Uterus (tissue), 4 donors: ENCODE measurements at places on chromosomes 1 and 21.

GRCh38 chr1:232897949-232898465 is 52.4 kb upstream of the NTPCR start:
- DNase-seq = no peak

- DNase-seq = no peak
Measured at GRCh38 chr1:90724361-90724760, 7.3 kb upstream of the BARHL2 start.

DNA sequence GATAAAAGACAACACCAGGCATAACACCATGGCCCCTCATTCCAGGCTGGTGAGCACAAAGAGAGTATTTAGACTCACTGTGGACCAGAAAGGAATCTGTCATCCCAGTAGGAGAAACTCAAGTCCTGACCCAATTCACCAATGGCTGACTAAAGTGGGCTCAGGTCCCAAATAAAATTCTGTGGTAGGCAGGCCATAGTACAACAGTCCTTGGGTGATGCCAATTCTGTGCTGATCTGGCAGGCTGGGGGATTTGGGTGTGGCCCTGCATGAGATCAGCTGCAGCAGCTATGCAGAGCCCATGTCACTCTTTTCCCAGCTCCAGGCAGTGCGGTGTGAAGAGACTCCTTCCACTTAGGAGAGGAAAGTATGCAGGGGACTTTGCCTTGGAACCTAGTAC is 245.1 kb downstream of the LBR start:
- DNase-seq = no peak

DNA sequence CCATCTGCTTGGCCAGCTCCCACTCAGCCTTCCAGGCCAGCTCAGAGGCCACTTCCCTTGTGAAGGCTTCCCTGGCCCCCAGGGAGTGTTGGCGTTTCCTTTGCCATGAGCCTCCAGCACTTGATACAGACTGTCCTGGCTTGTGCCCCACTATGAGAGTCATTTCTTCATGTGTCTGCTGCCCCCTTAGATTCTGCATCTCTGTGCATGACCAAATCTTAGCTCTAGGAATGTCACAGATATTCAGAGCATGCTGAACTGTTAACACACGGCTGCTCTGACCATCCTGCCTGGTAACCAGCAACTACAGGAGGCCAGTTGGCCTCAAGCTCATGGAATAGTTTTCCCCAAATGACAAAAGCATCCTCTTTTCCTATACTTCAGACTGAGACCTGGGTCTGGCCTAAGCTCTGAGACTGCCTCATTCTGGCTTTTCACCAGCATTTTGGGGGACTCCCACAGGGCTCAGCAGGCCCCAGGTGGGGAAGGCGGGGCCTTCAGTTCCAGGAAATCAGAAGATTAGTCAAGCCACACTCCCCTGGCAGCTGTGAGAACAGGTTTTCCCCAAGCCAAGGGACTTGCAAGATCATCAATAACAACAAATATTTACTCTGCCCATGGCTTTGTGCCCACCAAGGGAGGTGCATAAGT is 182.6 kb upstream of the EDN2 start:
- DNase-seq = no peak

DNA sequence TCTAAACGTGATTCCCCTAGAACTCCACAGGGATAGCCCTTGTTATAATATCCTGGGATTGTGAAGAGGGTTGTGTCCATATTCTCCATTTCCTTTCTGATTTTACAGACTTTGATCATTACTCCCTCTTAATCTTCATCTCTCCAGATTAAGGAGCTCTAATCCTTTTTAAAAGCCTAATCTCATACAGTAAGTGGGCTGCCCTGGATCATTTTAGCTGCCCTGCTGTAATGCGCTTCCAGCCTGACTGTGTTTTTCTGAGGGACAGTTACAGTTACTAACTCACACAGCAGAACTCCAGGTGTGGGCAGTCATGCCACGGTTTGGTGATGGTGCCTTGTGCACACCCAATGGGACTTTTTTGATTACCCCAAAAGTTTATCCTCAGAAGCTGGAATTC is 33.5 kb downstream of the PROX1 start:
- no peak for DNase-seq

DNA sequence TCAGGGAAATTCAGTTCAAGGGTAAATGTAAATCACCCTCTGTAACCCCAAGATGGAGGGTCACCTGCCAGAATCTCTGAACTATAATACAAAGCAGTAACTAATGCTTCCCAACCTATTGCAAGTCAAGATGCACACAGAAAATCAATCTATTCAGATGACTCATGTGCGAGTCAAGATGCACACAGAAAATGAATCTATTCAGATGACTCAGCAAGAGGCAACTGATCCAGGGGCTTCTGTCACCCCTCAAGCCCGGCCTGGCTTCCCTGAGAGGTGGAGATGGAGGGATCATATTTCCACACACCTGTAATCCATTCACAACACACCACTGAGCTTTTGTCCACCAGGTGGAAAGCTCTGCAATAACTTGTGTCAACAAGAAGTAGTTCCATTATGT is 17.4 kb upstream of the HIVEP3 start:
- DNase-seq = no peak

GRCh38 chr1:111484391-111485026 is 10.7 kb downstream of the C1orf162 start:
- no peak for DNase-seq

DNA sequence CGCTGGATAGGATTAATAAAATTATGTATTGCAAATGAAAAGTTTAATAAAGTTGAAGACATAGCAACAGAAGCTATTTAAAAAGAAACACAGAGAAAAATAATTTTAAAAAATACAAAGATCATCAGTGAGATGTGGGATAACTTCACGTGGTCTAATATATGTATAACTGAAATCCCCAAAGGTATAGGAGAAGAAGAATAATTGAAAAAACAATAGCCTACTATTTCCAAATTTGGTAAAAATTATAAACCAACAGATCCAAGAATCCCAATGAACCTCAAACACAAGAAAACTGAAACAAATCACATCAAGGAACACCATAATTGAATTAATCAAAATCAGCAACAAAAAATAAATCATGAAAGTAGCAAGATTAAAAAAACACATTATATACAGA is 44.9 kb downstream of the GREM2 start:
- DNase-seq = no peak

- no peak for DNase-seq
Measured at GRCh38 chr1:40708750-40709099, 17.2 kb downstream of the NFYC start.

- no peak for DNase-seq
Measured at GRCh38 chr1:213119794-213120193, 68.8 kb downstream of the RPS6KC1 start.

DNA sequence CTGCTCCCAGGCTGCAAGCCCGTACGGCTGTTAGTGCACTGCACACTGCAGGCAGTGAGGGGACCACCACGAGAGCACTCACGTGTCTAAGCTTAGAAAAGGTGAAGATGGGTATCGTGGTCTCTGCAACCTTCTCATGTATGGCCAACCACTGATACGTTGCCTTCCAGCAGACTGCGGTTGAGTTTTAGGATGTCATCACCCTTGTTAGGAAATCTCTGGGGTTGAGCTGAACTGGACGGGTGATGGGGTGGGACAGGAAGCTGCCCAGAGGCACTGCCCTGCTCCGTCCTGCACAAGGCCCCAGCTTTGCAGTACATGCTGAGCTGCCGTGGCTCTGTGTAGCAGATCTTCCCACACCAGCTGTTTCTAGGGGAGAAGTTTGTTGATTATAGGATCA is 43.3 kb downstream of the FAAP20 start:
- DNase-seq = no peak

- no peak for DNase-seq
Measured at GRCh38 chr21:16797540-16797939, 715.3 kb upstream of the CXADR start.

DNA sequence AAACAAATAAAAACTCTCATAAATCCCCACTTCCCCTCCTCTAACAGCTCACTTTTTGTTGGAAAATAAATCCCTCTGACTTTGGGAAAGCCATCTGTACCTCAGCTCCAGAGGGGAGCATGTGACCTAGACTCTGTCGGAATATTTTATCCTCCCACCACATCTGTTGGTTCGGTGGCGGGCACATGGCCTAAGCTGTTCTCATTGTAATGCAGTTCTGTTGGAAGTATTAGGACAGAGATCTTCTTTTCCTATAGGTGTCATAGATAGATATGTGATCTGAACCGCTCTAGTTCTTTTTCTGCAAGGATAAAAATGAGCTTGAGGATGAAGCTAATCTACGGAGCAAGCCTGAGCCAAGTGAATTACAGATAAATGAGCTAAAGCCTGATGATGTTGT is 50.5 kb upstream of the EPS8L3 start:
- no peak for DNase-seq

DNA sequence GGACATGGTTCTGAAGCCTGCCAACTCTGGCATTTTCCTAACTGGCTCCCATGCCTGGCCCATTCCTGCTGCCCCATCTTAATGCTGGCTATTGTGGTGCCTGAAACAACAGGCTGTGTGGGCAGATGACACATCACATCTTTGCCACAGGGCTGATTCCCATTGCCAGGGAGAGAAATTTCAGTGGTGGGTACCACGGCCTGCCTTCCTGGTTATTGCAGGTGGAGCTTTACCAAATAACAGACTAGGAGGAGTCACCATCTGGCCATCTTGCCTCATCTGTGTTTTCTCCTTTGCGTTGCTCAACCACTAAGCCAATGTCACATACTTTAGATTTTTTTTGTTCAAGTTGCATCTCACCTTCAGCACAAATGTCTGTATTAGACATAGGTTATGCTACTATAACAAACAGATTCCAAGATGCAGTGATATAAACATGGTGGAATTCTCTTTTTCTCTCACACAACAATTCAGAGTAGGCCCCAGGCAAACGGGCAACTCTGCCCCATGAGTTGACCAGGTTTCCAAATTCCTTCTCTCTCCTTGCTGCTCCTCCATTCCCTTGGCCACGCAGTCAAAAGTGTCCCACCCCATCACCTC is 14.1 kb downstream of the CDA start:
- no peak for DNase-seq

- DNase-seq = no peak
Measured at GRCh38 chr1:207009182-207009850, 23.2 kb downstream of the C1orf116 start.

GRCh38 chr1:156895455-156895812 is 1.9 kb downstream of the PEAR1 start:
- DNase-seq = no peak

DNA sequence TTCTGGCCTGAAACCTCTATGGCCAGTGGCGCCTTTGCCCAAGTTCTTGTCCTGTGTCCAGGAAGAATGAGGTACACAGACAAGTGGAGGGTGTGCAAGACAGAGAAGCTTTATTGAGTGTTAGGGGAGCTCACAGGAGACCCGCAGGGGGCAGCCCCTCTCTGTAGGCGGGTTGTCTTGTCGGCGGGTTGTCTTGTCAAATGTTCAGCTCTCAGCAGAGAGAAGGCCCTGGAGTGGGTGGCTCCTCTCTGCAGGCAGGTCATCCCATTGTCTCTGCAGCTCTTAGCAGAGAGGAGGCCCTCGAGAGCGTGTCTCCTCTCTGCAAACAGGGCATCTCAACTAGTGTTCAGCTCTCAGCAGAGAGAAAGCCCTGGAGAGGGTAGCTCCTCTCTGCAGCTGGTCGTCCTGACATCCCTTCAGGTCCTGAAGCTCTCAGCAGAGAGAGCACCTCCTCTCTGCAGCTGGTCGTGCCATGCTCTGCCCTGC is 11.0 kb downstream of the COL6A2 start:
- no peak for DNase-seq

DNA sequence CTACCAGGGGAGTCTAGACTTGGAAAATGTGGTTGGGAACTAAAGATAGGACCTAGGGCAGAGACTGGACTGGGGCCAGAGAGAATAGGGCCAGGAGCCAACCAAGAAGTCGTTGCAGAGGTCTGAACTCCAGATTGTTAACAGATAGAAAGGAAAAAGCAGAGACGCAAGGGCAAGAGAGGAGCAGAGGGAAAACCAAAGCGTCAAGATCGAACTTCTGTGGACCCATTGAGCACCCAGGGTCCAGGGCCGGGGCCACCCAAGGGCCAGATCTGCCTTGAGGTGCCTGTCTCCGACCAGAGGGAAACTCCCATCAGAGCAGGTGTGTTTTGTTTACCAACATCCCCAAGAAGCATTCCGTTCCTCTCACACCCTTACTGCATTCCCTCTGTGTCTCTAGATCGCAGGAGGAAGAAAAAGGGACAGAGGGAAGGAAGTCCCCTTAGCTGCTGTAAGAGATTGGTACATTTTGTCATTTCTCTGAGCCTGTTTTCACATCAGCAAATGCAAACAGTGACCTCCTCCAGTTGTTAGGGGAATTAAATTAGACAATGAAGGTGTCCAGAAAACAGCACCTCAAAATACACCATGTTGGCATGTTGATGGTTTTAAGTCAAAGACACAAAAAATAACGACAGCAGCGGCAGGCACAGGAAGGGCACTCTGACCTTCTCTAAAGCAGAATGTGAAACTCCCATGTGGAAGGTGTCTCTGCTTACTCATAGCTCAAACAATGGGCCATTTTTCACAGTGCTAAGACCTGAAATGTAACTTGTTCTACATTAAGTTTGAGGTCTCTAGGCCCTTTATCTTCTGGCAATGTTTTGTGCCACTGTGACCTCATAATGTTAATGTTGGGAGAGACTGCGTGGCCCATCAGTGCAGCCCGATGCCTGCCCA is 105.8 kb upstream of the RAB4A start:
- DNase-seq = no peak

DNA sequence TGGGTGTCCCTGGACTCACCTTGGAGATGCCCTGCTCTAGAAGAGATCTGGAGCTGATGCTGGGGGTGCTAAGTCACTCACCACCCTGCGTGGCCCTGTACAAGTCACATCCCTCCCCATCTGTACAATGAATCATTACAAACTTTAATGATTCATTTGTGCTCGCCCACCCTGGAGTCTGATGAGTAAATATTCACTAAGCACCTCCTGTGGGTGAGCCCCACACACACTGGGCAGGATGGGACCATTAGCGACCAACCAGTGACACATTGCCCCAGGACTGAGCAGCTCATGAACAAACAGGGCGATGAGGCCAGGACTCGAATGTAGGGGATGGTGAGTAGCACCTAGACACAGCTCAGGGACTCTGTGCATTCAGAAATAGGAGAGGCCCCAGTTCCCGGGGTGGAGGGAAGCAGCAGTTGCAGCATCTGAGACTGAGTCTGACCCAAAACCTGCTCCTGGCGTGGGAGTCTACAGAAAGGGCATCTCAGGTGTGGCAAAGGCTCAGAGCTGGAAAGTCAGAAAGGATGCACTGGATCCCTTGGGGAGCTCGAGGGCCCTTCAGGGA is 18.1 kb upstream of the PDZK1IP1 start:
- DNase-seq = no peak

- DNase-seq = peak; percentile 90
Measured at GRCh38 chr1:1304331-1305299, 3.1 kb downstream of the ACAP3 start.

GRCh38 chr1:235851939-235852338 is 14.8 kb downstream of the LYST start:
- DNase-seq = no peak
